Liver (tissue), 10 donors: ENCODE measurements at places on chromosomes 4 and X. TPM values are rescaled to one million over a fixed set of nuclear protein-coding genes. Genes with fewer than 3 reads are reported as not detected.

CTBP1 gene
- polyA plus RNA-seq = 70.4 TPM

PAGE1 gene
- polyA plus RNA-seq = not detected

MSANTD1 gene
- polyA plus RNA-seq = not detected

G3BP2 gene
- polyA plus RNA-seq = 15.7 TPM
